ENCODE measurements at places on chromosomes 4 and X. TPM values are rescaled to one million over a fixed set of nuclear protein-coding genes. Genes with fewer than 3 reads are reported as not detected.

The F11 gene
- 1.6 TPM for total RNA-seq

The PNMA6F gene
- total RNA-seq = 0.13 TPM

The EDA gene
- total RNA-seq = 15.1 TPM

The SSX2B gene
- total RNA-seq = not detected

The HERC5 gene
- total RNA-seq = 17.1 TPM

DNA sequence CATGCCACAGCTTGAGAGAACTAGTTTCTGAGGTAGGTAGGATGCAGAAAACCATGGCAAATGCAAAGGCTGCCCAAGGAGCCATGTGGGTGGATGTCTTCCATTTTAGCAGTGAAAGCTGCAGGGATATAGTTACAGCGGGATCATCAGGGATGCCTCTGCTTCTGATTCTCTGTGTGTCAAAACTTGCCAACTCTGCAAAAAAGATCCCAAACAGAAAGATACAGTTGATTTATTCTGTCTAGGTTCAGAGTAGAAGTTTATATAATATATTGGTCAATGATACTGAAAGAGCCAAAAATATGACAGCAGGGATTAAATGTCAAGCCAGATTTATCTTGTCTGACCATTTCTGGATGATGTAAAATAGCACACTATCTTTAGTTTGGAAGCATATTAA lies 42.4 kb upstream of the SFRP2 start:
- no peak overlapping the region for H3K27ac ChIP-seq
- DNase-seq = no peak
- H3K27me3 ChIP-seq = no peaks in the 10 kb centered on the region
- peaks cover 13% of the 10 kb centered on the region for H3K4me1 ChIP-seq
- no peak overlapping the region for H3K4me3 ChIP-seq

DNA sequence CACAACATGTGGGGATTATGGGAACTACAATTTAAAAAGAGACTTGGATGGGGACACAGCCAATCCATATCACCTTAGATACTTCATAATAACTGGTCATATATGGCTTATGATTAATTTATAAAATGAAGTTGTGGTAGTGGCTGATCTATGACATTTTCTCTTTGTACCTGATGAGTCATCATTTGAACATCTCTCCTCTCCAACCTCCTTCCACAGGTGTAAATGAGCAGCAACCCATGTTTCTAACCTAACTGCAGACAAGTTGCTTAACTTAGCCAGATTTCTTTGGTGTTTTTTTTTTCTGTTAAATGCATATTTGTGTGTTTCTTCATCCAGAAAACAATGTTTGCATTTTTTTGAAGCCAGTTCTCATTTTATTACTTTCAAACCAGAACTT lies 42.6 kb downstream of the SPANXA2 start:
- no peak overlapping the region for H3K4me3 ChIP-seq
- H3K27ac ChIP-seq = no peak overlapping the region
- peaks cover 22% of the 10 kb centered on the region for H3K36me3 ChIP-seq
- H3K4me1 ChIP-seq = no peaks in the 10 kb centered on the region

- H3K36me3 ChIP-seq = no peaks in the 10 kb centered on the region
- no peak overlapping the region for H3K4me3 ChIP-seq
- DNase-seq = no peak
- no peak overlapping the region for H3K27ac ChIP-seq
- H3K4me1 ChIP-seq = peaks cover 9% of the 10 kb centered on the region
These were observed 315.6 kb upstream of the SMIM31 start for GRCh38 chr4:164438321-164438720.

DNA sequence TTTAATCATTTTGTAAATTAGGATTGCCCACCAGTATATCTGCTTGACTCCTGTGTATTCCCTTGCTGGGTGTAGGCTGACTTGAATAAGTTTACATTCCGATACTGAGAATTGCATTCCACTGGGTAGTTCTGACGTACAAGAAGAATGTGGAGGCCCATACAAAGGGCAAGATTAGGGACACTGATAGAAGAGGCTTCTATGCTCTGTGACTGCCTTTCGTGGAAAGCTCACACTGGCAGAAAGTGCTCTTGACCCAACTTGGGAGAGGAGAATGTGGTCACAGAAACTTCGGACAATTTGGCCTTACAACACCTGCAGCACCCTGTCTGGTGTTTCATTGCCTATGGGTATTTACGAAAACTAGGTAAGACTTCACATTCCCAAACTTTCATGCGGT lies 126.3 kb downstream of the RAPGEF2 start:
- H3K27me3 ChIP-seq = no peaks in the 10 kb centered on the region
- DNase-seq = no peak
- peak overlapping the region; percentile 65 for H3K27ac ChIP-seq
- H3K4me3 ChIP-seq = no peak overlapping the region

DNA sequence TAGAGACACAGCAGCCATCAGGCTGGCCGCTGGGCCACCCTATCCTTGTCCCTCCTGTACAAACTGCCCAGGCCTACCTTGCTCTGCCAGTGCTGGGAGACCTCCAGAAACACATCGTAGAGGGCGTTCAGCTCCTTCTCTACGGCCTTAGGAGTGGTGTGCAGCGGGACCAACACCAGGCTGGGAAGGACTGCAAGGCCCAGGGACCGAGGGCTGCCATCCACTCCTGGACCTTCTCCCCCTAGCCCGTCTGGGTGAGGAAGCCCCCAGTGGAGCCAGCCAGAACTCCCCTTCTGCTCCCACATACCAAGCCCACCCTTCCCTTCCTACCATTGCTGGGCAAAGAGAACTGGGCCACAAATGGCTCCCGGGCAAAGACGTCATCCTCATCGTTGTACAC lies 5.0 kb downstream of the RPL10 start:
- peaks cover 25% of the 10 kb centered on the region for H3K36me3 ChIP-seq
- no peak overlapping the region for H3K27ac ChIP-seq
- H3K27me3 ChIP-seq = no peaks in the 10 kb centered on the region

DNA sequence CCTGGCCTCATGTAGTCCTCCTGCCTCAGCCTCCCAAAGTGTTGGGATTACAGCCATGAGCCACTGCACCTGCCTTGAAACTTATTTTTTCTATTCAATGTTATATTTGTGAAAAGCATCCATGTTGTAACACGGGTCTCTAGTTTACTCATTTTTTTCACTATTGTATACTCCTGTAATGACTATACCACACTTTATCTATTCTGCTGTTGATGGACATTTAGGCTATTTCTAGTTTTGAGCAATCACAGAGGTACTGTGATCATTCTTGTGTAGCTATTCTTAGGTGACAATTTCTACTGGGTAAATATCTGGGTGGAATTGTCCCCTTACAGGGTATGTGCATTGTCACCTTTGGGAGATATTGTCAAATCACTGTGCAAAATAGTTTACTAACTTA lies 3.6 kb downstream of the DRP2 start:
- DNase-seq = no peak
- peaks cover 8% of the 10 kb centered on the region for H3K4me1 ChIP-seq
- no peak overlapping the region for H3K27ac ChIP-seq
- no peak overlapping the region for H3K4me3 ChIP-seq
- H3K27me3 ChIP-seq = no peaks in the 10 kb centered on the region
- H3K36me3 ChIP-seq = no peaks in the 10 kb centered on the region

GRCh38 chr4:166518315-166518714 lies 645.3 kb downstream of the TLL1 start:
- no peak for DNase-seq
- H3K4me1 ChIP-seq = peaks cover 29% of the 10 kb centered on the region
- no peak overlapping the region for H3K4me3 ChIP-seq
- peaks cover 10% of the 10 kb centered on the region for H3K27me3 ChIP-seq

- peaks cover 12% of the 10 kb centered on the region for H3K4me1 ChIP-seq
- H3K36me3 ChIP-seq = peaks cover 5% of the 10 kb centered on the region
- no peak for DNase-seq
- H3K4me3 ChIP-seq = no peak overlapping the region
- H3K27ac ChIP-seq = no peak overlapping the region
These were observed 99.6 kb upstream of the PPP2R3B start for GRCh38 chrX:486325-486724.

DNA sequence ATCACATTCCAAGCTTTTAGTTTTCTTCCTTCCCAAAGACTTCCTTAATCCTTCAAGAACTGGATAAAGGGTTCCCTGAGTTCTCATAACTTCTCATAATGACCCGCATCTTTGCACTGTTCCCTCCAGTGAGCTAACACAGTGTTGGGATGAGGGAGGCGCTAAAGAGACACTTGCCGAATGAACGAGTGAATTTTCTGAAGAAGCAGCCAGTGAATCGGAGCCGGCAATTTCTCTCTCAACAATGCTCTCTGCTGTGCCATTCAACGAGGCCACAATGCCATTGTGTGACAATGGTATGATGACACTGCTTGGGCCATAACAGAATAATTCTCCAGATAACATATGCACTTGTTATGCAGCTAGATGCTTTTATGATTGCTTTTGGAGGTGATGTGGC lies 51.4 kb upstream of the ZFP42 start:
- H3K4me3 ChIP-seq = no peak overlapping the region
- no peaks in the 10 kb centered on the region for H3K36me3 ChIP-seq

DNA sequence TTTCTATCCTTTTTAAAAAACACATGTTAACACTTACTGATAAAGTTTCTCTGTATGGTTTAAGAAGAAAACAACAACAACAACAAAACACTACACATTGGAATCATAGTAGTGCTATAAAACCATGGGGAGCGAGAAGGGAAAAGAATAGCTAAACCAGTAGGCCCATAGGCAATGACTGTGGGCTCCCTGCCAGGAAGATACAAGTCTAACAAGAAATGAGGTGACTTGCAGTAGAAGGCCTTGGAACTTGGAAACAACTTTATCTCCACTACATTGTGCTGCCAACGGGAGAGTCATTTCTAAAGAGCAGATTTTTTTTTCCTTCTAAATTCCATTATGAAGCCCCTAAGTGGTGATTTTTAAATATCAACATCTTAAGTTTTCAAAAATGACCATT lies 78.0 kb downstream of the GPC4 start:
- no peaks in the 10 kb centered on the region for H3K27me3 ChIP-seq
- H3K4me3 ChIP-seq = no peak overlapping the region
- peaks cover 53% of the 10 kb centered on the region for H3K4me1 ChIP-seq
- H3K36me3 ChIP-seq = peaks cover 27% of the 10 kb centered on the region

GRCh38 chr4:65845199-65845773 lies 175.0 kb upstream of the EPHA5 start:
- H3K4me3 ChIP-seq = no peak overlapping the region
- no peaks in the 10 kb centered on the region for H3K27me3 ChIP-seq
- H3K4me1 ChIP-seq = peaks cover 19% of the 10 kb centered on the region
- no peak for DNase-seq
- no peak overlapping the region for H3K27ac ChIP-seq
